ENCODE measurements at places on chromosomes 16 and 17.

GRCh38 chr17:21275579-21276263 lies 8.8 kb upstream of the MAP2K3 start:
- peak; percentile 98 for DNase-seq

GRCh38 chr17:32161029-32161428 lies 18.7 kb downstream of the RHOT1 start:
- no peak for DNase-seq

- DNase-seq = peak; percentile 75
These were observed 37.6 kb downstream of the USP10 start for GRCh38 chr16:84737192-84738011.

- DNase-seq = no peak
These were observed 4.1 kb downstream of the PECAM1 start for GRCh38 chr17:64386412-64387144.

GRCh38 chr17:83054518-83055125 lies 24.8 kb upstream of the METRNL start:
- DNase-seq = no peak

DNA sequence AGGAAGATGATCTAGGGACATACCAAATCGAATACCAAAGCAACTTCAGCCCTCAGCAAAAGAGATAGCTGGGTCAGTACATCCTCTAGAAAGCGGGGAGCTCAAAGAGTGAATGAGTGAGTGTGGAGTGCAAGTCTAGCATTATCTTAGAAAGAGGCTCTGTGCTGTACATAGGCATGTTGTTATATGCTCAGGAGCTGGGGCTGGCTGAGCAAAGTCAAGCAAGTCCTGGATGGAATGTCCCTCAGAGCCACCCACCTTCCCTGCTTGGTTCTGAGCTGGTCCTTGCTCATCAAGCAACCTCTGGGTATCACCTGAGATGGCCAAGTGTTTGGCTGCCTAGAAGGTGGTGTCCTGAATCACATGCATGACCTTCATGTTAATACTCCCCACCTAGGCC lies 4.9 kb upstream of the KLHL11 start:
- DNase-seq = no peak
